ENCODE measurements at places on chromosomes 5 and 9.

- no peak for DNase-seq
Observed at GRCh38 chr5:150214289-150214688, 24.4 kb downstream of the SLC6A7 start.

GRCh38 chr5:84961193-84961592, 576.5 kb upstream of the EDIL3 start:
- DNase-seq = no peak

DNA sequence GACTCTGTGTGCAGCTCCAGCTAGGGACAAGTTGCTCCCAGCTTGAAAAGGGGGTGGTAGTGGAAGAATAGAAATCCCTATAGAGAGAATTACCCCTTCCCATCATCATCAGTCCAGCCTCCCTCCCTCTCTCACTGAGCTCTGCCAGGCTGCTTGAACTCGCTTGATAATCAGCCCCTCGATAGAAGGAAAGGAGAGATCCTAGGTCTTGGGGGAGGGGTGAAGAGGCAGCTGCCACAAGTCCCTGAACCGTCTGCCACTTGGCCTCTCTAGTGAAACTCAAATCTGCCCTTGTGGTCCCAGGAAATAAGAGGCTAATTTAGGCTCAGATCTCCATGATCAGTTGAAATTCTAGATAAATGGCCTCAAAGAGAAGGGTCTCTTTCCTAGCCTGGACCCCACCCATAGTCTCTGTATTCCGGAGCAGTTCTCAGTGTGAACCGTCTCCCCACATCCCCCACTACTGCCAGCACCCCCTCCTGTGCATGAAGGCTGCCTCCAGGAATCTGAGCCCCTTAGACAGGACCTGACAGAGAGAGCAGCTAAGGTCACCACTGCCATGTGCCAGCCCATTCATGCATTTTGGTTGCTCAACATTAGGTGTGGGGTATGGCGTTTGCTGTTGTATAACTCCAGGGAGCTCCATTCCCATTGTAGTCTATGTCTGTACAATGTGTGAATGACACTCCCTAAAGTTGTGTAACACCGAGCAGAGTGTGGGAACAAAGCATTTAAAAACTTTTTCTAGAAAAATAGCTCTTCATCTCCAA, 5.5 kb downstream of the DNAJB5 start:
- no peak for DNase-seq

GRCh38 chr5:95808686-95809413, 13.7 kb downstream of the GLRX start:
- peak; percentile 19 for DNase-seq

DNA sequence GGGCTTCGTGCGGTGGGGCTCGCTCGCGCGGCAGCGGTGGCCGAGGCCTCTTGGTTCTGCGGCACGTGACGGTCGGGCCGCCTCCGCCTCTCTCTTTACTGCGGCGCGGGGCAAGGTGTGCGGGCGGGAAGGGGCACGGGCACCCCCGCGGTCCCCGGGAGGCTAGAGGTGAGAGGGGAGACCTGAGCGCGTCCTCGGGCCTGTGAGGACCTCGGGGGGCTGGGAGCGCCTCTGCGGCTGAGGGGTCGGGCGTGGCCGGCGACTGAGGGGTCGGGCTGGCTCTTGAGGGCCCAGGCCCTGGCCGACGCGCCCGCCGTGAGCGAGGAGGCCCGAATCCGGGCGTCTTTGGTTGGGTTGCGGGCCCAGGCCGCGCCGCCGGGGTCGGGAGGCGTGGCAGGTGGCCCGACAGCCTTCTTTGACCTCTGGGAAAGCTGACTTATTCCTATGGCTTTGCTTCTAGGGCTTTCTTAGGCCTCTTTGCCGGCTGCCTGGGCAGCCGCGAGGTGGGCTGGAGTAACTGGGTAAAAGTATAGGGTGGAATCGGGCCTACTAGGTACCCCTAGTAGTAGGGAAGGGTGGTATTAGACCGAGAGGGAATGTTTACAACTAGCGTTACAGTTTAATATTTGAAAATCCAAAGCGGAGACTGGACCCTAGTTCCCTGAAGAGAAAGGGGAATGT, at the start of gene CANX:
Gene CANX (plus strand): TSS at position 33 of the 681 bp plus-strand sequence. CDS start 6,715 bp downstream, outside the sequence.
- no peak for DNase-seq

DNA sequence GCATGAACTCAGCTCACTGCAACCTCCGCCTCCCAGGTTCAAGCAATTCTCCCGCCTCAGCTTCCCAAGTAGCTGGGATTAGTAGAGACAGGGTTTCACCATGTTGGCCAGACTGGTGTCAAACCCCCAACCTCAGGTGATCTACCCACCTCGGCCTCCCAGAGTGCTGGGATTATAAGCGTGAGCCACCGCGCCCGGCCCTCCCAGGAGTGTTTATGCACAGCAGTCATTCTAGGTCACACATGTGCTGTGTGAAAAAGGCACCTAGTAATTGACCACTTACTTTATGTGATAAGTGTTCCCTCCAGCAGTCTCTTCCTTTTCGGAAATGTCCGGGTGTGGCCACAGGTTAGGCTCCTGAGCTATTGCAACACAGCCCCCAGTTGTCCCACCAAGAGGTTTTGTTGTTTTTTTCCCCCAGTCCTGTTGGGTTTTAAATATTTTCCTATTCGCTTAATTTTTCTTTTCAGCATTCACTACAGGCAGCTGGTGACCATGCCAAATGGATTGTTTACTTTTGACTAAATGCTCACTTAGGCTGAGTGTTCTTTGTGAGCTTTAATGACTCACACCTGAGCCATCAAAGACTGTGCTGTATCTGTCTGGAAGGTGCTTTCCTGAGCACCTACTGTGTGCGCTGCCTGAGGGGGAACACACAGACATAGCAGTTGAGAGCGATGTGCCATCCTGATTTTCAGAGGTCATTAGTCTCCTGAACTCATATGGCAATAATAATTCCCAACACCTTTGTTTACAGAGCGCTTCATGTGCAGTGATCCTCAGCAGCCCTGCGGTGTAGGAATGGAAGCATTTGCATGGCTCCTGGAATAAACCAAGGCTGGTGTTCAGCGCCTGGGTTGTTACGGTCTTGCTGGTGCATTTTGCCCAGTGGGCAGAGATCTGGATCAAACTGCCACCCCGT, 94.3 kb downstream of the MVB12B start:
- no peak for DNase-seq

DNA sequence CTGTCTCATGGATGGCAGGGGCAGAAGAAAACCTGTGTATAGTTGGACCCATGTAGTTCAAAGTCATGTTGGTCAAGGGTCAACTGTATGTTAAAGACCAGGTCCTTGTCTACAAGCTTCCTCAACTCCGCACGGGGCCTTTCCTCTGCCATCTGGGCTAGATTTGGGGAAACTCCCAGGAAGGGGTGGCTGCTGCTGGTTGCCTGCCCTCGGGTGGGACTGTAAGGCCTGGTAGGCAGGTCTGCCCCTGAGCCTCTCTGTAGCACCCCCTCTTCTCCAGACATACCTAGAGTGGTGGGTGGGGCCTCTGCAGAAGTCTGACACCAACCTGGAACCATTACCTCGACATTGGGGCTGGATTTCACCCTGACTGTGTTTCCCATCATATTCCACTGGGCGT, 15.2 kb downstream of the ENHO start:
- no peak for DNase-seq

- no peak for DNase-seq
Observed at GRCh38 chr9:71937070-71937625, 25.7 kb downstream of the C9orf85 start.

- DNase-seq = no peak
Observed at GRCh38 chr5:107604990-107605389, 65.7 kb downstream of the EFNA5 start.

All from esophagus squamous epithelium (tissue), 5 donors.